Astrocyte (in vitro differentiated cells and primary cell): ENCODE measurements at places on chromosomes 1 and 21. TPM values are rescaled to one million over a fixed set of nuclear protein-coding genes. Genes with fewer than 3 reads are reported as not detected.

Gene LMNA
- total RNA-seq = 429 and 464 TPM in 2 replicates

Gene OR10J1
- total RNA-seq = not detected in 2 replicates

Gene ARHGAP30
- total RNA-seq = 0.19 and 0.25 TPM in 2 replicates

Gene C1QA
- not detected in 2 replicates for total RNA-seq

Gene ANKRD45
- total RNA-seq = 1.4 and 1.8 TPM in 2 replicates

Gene DCLRE1B
- 7.8 and 8.1 TPM in 2 replicates for total RNA-seq

Gene MX2
- total RNA-seq = 8.6 and 13.8 TPM in 2 replicates

Gene SLC50A1
- 22.8 and 25.4 TPM in 2 replicates for total RNA-seq

DNA sequence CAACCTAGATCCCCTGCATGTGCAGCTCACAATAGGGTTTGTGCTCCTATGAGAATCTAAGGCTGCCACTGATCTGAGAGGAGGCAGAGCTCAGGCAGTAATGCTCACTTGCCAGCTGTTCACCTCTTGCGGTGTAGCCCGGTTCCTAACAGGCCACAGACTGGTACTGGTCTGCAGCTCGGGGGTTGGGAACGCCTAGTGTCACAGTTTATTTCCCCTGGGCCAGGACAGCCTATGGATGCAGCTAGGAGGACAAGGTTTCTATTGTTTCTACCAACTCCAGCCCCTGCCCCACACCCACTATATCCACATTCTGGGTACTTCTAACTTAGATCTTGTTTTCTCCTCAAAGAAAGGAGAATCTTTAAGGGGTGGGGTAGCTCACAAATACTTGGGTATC lies 58.7 kb upstream of the PRRC2C start:
- H3K27ac ChIP-seq = no peak overlapping the region
- no peaks in the 10 kb centered on the region for H3K27me3 ChIP-seq
- peaks cover 6% of the 10 kb centered on the region for H3K4me1 ChIP-seq
- H3K36me3 ChIP-seq = no peaks in the 10 kb centered on the region
- H3K4me3 ChIP-seq = no peak overlapping the region

GRCh38 chr1:11365744-11366387 lies 92.9 kb downstream of the UBIAD1 start:
- no peak overlapping the region for H3K27ac ChIP-seq
- H3K27me3 ChIP-seq = no peaks in the 10 kb centered on the region
- H3K4me3 ChIP-seq = no peak overlapping the region

- H3K36me3 ChIP-seq = no peaks in the 10 kb centered on the region
- H3K4me3 ChIP-seq = no peak overlapping the region
- H3K4me1 ChIP-seq = no peaks in the 10 kb centered on the region
- H3K27ac ChIP-seq = no peak overlapping the region
- DNase-seq = no peak
Observed at GRCh38 chr21:28344985-28345384, 647.7 kb downstream of the LTN1 start.

- no peaks in the 10 kb centered on the region for H3K36me3 ChIP-seq
- H3K27me3 ChIP-seq = no peaks in the 10 kb centered on the region
- H3K4me1 ChIP-seq = no peaks in the 10 kb centered on the region
- DNase-seq = no peak
Observed at GRCh38 chr1:175504875-175505555, 238.4 kb downstream of the TNR start.

DNA sequence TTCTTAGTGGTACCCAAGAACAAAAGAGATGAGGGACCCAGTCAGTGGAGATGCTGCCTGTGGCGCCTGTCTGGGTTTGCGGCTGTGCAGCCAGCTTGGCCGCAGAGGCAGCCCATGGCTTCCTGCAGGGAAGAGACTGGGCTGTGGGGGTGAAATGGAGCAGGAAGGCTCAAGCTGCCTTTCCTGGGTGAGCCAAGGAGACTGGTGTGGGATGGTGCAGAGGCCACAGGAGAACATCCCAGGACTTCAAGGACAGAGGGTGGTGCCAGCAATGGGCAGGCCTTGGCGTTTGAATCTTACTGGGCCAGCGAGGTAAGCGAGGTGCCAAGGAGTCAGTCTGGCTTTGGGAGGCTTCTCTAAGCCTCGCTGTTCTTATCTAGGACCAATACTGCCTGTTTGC lies 26.4 kb downstream of the KCNA10 start:
- peaks cover 3% of the 10 kb centered on the region for H3K27me3 ChIP-seq
- H3K27ac ChIP-seq = no peak overlapping the region

- H3K36me3 ChIP-seq = no peaks in the 10 kb centered on the region
- no peak overlapping the region for H3K27ac ChIP-seq
- no peaks in the 10 kb centered on the region for H3K27me3 ChIP-seq
- H3K4me3 ChIP-seq = no peak overlapping the region
Observed at GRCh38 chr1:75265792-75266191, 131.6 kb downstream of the LHX8 start.

DNA sequence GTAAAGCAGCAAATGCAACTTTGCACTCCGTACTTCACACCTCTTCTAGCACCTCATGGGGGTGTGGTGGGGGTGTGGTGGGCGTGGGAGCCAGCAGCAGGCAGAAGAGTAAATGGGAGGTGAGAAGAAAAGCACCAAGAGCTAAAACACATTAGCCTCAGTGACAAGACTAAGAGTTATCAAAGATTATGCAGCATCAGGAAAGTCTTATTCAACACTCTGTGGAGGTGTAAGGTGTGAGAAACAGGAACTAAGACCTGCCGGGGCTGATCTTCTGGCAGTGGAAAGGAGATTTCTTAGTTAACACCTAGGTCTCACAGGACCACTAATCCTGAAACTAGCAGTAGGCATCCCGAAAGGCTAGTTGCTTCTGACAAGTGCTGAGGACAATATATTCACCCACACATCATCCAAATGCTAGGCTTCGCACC lies 9.9 kb downstream of the TGFBR3 start:
- H3K4me3 ChIP-seq = no peak overlapping the region
- peaks cover 5% of the 10 kb centered on the region for H3K4me1 ChIP-seq
- DNase-seq = no peak
- H3K27ac ChIP-seq = no peak overlapping the region
- peaks cover 4% of the 10 kb centered on the region for H3K27me3 ChIP-seq

- no peaks in the 10 kb centered on the region for H3K36me3 ChIP-seq
- H3K27me3 ChIP-seq = no peaks in the 10 kb centered on the region
- no peaks in the 10 kb centered on the region for H3K4me1 ChIP-seq
- no peak overlapping the region for H3K4me3 ChIP-seq
- DNase-seq = no peak
Observed at GRCh38 chr21:27818847-27819246, 852.0 kb upstream of the ADAMTS5 start.

GRCh38 chr1:147560765-147561471 lies 19.6 kb downstream of the BCL9 start:
- no peak overlapping the region for H3K4me3 ChIP-seq
- no peak for DNase-seq
- no peaks in the 10 kb centered on the region for H3K4me1 ChIP-seq
- no peak overlapping the region for H3K27ac ChIP-seq
- H3K36me3 ChIP-seq = no peaks in the 10 kb centered on the region

- H3K36me3 ChIP-seq = no peaks in the 10 kb centered on the region
- H3K27ac ChIP-seq = no peak overlapping the region
- H3K27me3 ChIP-seq = no peaks in the 10 kb centered on the region
- H3K4me3 ChIP-seq = no peak overlapping the region
- peak; percentile 85 for DNase-seq
Observed at GRCh38 chr1:168454211-168454815, 89.5 kb downstream of the XCL2 start.

DNA sequence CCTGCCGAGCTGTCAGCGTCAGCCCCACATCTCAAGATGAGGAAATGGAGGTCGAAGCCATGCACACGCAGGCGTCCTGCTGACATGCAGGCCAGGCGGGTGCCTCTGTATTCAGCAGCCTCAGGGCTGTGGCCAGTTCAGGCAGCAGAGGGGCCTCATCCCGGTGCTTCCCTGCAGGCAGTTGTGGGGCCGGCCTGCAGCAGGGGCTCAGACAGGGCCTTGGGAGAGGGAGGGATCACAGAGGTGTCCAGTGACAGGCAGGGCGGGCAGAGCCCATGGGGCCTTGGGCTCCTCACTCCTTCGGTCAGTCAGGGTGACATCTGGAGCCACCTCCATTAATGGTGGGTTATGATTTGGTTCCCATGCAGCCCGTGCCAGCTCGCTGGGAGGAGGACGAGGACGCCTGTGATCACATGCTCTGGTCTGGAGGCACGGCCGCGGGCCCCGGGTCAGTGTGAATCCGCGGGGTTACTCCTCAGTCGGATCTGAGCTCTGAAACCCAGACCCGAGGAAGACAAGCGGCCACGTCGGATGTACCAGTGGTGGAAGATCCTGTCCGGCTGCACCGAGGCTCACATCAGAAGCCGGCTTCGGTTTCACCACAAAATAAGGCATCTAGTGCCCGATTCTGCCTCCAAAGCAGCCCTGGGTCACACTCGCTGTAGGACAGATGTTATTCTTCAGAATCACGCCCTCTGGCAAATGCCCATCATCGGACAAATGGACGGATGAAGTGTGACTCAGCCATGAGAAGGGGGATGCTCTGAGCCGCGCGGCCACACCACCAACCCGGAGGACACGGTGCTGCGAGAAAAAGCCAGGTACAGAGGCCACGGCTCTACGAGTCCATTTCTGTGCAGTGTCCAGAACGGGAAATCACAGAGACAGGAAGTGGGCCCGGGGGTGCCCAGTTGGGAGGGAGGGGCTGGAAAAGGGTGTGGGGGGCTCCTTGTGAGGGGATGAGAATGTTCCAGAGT lies 33.4 kb downstream of the KRTAP10-1 start:
- no peaks in the 10 kb centered on the region for H3K4me1 ChIP-seq
- DNase-seq = no peak
- H3K27me3 ChIP-seq = peaks cover 2% of the 10 kb centered on the region
- no peak overlapping the region for H3K4me3 ChIP-seq
- H3K27ac ChIP-seq = no peak overlapping the region

DNA sequence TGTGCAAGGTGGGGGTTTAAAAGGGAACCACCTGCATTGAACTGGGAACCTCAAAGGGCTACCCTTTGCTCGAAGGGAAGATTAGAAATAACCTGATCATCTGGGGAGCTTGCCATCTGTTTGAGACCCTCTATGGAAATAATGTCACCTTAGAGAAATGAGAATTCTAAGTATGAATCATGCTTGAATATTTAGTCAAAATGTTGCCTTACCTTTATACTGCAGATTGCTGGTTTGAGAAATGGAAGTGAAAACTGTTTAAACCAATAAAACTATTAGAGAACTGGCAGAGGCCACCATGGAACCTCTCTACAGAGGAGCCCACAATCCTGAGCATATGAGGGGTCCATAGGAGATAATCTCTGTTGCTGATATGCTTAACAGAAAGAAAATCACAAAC lies 131.2 kb upstream of the FAM78B start:
- H3K4me3 ChIP-seq = no peak overlapping the region
- no peak for DNase-seq
- no peak overlapping the region for H3K27ac ChIP-seq
- no peaks in the 10 kb centered on the region for H3K4me1 ChIP-seq

DNA sequence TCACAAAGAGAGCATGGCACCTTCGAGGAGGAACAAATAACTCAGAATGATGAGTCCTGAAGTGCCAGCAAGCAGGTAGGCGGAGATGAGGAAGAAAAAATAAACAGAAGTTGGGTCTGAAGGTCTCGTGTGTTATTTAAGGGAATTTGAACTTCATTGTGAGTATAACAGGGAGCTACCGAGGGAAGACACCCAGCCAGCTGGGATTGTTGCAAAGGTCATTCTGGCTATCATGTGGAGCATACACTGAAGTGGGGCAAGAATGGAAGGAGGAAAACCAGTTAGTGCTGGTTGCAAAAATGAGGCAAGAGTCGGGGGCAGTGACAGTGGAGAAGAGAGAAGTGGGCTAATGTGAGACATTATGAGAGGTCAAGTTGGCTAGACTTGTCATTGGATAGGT lies 53.6 kb upstream of the RAP1A start:
- H3K4me1 ChIP-seq = peaks cover 32% of the 10 kb centered on the region
- no peak overlapping the region for H3K4me3 ChIP-seq
- no peaks in the 10 kb centered on the region for H3K36me3 ChIP-seq
- H3K27ac ChIP-seq = no peak overlapping the region
- DNase-seq = no peak

DNA sequence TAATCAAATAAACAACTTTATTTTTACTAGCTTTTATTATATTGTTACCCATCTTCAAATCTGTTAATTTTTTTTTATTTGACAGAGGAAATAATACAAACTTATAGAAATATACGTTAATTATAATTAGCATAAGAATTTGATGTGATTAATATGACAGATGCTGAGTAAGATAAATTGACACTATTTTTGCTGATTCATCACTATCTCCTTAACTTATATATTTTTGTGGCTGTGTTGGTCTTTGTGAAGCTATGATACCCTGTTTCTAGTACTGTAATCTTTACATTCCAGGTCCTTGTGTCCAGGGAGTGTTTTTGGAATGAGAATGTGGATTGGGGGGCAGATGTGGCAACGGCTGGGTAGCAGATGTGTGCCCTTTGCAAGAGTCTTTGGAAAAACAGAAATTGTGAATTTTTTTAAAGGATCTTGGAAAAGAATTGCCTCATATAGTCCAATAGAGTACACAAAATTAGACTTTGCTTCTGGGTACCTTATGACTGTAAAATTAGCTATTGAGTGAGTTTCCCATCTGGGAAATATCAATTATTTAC lies 102.6 kb downstream of the KCNK2 start:
- H3K4me1 ChIP-seq = no peaks in the 10 kb centered on the region
- no peak overlapping the region for H3K27ac ChIP-seq
- H3K36me3 ChIP-seq = no peaks in the 10 kb centered on the region
- H3K4me3 ChIP-seq = no peak overlapping the region
- H3K27me3 ChIP-seq = no peaks in the 10 kb centered on the region

DNA sequence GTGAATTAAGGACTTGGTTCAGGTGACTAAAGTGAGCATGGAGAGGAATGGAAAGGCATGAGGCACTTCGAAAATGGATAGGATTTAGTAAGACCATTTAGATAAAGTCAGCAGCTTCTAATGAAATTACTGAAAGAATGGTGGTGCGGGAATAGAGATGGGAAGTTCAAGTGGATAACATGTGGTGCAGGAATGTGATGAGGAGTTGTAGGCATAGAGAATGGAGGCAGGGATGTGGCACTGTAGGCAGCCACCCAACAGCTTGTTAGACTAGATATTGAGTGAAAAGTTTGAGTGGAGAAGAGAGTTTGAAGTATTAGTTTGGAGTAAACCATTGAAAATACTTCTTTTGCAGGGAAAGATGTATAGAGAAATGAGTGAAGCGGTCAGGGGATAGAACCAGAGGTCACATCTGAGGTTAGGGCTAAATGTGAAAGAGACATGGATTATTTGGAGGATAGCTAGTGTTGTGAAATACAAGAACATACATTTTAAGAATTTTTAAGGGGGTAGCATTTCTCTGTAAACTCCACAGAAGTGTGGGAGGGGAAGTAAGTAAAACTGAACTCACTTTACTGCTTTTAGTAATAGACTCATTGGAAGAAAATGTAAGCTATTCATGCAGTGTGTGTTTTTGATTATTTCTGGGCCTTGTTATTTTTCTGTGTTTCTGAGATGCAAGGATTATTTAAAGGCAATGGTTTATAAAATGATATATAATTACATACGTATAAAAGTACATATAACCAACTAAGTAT lies 46.2 kb downstream of the DYRK1A start:
- no peaks in the 10 kb centered on the region for H3K27me3 ChIP-seq
- H3K36me3 ChIP-seq = no peaks in the 10 kb centered on the region
- H3K4me3 ChIP-seq = no peak overlapping the region
- DNase-seq = peak; percentile 55
- H3K27ac ChIP-seq = peak overlapping the region; percentile 63

GRCh38 chr1:196114193-196114592 lies 494.0 kb downstream of the KCNT2 start:
- H3K4me1 ChIP-seq = no peaks in the 10 kb centered on the region
- no peaks in the 10 kb centered on the region for H3K36me3 ChIP-seq
- no peak overlapping the region for H3K27ac ChIP-seq
- peak; percentile 14 for DNase-seq
- no peak overlapping the region for H3K4me3 ChIP-seq

- peaks cover 18% of the 10 kb centered on the region for H3K4me1 ChIP-seq
- no peaks in the 10 kb centered on the region for H3K36me3 ChIP-seq
- H3K27me3 ChIP-seq = no peaks in the 10 kb centered on the region
Observed at GRCh38 chr1:52234708-52235107, 92.8 kb downstream of the ZFYVE9 start.
